Progenitor cell of endocrine pancreas (in vitro differentiated cells): ENCODE measurements at places on chromosomes 5 and 9.
A peak's percentile ranks its signal among the peaks of the same experiment; 100 is the strongest.

DNA sequence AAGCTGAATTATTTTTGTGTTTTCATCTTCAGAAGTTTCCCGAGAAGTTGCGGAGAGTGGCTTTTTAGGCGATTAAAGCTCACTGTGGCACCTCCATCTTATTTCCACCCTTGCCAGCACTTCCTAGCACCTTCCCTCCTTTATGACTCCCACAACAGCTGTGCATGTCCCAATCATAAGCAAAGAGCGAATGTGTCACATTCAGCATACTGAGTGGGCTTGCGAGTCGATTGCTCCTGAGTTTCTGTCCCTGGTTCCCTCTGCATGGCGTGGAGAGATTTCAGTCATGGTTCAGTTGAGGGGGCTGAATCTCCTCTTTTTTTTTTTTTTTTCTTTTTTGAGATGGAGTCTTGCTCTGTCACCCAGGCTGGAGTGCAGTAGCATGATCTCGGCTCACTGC lies 144.9 kb downstream of the ARHGAP26 start:
- DNase-seq: no peak

DNA sequence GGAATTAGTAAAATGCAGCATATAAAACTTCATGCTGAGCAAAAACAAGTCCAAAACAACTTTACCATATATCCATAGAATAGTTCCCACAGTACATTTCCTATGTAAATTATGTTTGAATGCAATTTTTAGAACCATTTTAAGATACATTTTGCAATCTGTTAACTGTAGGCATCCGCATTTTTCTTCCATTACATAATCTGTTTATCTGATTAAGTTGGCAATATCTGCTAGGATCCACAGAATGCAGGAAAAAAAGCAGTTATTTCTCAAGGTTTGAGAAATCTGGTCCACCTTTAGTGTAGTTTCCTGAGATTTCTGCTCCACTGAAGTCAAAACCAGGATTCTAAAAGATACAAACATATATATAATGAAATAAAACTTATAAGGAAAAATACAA lies 6.2 kb downstream of the NUDCD2 start:
- no peak for DNase-seq

GRCh38 chr5:147509041-147509709 lies 693 bp downstream of the DPYSL3 start:
- DNase-seq: peak; percentile 9

DNA sequence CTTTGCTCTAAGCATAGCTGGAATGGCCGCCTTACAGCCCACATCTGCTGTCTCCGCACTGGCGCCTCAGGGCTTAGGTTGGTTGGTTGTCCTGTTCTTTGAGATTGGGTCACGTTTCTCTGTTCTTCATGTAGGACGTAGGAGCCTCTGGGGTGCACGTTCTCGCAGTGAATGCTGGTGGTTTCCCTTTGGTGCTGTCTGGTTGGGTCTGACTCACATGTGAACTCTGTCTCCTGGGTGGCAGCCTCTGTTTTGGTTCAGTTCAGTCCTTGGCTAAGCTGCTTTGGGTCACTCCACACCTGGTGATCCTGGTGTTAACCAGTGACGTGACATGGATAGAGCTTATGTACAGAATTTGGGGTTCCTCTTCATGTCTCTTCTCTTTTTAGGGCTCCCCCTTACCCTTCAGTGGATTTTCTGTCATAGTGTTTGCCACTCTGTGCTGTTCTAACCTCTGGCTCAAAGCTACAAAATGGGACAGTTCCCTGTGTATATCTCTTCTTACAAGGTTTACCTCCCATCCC lies 12.6 kb upstream of the LPCAT1 start:
- no peak for DNase-seq

- DNase-seq: no peak
Measured at GRCh38 chr9:81637276-81637675, 52.1 kb downstream of the TLE1 start.

DNA sequence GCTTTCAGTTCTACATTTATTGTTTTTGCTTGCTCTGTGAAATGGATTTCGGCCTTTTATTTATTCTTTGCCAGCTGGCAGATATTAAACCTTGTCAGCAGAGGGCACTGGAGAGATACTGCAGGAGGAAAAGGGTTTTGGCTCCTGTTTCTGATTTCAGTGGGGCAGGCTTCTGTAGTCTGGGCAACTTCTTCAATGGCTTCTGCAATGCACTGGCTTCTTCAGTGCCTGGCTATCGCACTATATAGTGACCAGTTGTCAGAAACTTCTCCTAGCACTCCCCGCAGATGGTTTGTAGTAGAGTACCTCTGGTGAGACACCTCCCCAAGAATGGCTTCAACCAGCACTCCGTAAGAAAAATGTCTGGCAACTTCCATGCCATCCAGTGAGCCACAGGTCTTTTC lies 3.2 kb upstream of the NFX1 start:
- DNase-seq: no peak

GRCh38 chr5:43855452-43855851 lies 252.5 kb downstream of the NNT start:
- DNase-seq: no peak

DNA sequence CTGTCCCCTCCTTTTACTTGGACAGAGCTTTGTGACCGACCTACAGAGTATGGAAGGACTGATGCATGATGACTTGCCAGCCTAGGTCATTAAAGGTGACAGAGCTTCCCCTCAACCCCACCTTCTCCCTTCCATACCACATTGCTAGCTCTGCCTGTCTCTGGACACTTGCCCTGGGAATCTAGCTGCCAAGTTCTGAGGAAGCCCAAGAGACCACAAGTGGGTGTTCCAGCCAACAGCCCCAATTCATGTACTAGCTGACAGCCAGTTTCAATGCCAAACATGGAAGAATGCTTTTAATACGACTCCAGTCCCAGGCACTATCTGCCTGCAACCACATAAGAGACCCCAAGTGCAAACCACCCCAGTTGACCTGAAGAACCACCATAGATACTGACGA lies 477.1 kb downstream of the SPOCK1 start:
- DNase-seq: no peak

DNA sequence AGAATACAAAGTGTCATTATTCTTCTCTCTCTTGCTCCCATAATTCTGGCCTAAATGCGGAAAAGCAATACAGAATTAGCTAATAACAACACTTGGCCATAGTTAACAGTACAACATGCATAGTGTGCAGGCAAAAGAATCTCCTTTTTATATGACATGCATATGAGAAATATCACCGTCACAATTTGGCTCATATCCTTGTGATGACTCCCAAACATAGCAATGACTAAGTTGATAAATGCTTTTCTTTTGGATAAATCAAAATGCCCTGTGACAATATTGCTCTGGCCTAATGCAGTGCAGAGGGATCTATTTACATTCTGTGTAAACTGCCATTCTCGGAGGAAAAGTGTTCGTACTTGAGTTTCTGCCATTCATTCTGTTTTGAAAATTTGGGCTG lies 121.9 kb upstream of the GHR start:
- no peak for DNase-seq

GRCh38 chr9:73575101-73576060 lies 423.7 kb downstream of the ANXA1 start:
- no peak for DNase-seq

DNA sequence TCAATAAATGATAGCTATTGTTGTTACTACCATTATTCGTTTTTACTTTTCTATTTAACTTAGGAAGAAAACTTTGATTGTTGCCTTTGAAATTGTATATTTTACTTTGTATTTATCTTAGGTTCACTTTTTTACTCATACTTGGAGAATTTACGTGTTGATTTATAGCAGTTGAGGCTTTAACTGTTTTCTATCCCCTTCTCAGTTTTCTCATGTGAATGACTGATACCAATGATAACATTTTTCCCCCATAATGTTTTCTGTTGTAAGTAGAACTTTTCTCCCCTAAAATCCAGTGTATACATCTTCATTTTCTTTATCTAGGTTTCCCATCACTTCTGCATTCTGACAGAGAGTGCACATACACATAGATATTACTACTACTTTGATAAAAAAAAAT lies 54.4 kb downstream of the FSD1L start:
- no peak for DNase-seq

DNA sequence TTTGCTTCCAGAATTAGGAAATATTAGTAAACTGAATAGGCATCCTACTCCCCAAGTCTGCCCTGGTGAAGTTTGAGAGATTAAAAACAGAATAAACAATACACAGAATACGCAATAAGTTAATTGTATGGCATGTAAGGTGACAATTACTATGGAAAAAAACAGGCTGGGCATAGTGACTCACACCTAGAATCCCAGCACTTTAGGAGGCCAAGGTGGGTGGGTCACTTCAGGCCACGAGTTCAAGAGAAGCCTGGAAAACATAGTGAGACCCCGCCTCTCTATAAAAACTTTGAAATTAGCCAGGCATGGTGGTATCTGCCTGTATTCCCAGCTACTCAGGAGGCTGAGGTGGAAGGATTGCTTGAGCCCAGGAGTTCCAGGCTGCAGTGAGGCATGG lies 64.2 kb upstream of the SUSD1 start:
- no peak for DNase-seq

GRCh38 chr5:108315829-108316228 lies 66.1 kb downstream of the FBXL17 start:
- DNase-seq: no peak
